NCI-H187 (cell line): ENCODE measurements at places on chromosomes 12 and 14.

- no peak for DNase-seq
Measured at GRCh38 chr12:5464096-5464495, 32.2 kb downstream of the NTF3 start.

GRCh38 chr12:67202011-67202677, 67.0 kb upstream of the CAND1 start:
- no peak for DNase-seq

DNA sequence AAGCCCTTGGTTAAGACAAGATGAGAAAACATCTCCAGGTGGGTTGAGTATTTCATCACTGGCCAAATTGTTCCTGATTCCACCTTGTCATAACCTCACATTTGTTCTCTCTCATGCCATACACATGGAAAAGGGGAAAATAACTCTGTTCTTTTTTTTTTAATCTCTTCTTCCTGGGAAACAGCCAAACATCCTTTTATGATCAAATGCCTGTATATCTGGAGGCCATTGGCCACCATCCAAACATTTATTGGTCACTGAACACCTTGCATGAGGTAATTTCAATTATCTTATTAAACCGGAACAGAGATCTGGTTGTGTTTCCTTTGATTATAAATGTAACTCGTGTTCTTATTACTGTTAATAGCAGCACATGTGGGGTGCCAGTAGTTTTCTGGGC, 469.6 kb downstream of the NPAS3 start:
- no peak for DNase-seq

GRCh38 chr12:64757771-64758170, 1.4 kb downstream of the GNS start:
- no peak for DNase-seq

GRCh38 chr14:96626121-96626768, 124.1 kb downstream of the PAPOLA start:
- DNase-seq = no peak

- no peak for DNase-seq
Measured at GRCh38 chr12:102249079-102249841, 51.6 kb upstream of the PMCH start.

DNA sequence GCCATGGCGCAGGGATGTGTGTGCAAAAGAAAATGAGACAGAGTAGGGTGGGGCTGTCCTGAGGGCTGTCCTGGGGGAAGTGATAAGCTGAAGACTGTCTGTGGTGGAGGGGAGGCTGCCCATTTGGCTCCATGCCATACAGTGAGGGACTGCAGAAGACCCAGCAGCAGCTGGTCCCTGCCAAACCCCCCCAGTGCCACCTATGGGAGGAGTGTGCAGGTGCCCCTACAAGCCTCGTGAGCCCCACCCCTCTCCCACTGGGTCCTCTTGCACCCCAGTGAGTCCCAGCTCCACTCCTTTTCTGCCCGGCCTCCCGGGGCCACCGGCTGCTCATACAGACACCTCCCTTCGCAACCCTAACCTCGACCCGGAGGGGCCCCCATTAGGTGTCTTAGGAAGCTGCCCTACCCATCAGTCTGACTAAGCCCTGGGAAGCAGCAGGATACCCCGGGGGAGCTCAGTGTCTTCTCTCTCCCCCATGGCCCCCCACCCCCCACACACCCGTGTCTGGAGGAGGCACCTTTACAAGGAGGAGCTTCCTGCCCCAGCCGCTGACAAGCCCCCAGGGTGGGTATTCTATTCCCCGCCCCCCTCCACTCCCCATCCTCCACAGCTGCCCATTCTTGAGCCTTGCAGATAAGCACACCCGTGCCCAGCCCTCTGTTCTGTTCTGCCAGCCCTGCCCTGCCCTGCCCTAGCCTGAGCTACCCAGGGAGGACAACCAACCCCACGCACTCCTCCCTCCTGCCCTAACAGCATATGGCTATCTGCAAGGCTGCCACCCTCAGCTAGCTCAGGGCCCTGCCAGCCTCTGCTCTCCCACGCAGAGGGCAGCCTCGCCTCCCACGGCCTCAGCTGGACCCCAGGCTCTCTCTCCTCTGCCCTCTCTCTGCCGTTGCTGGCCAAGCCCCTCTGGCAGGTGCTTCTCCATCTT, 41.9 kb downstream of the SLC6A12 start:
- DNase-seq = no peak

DNA sequence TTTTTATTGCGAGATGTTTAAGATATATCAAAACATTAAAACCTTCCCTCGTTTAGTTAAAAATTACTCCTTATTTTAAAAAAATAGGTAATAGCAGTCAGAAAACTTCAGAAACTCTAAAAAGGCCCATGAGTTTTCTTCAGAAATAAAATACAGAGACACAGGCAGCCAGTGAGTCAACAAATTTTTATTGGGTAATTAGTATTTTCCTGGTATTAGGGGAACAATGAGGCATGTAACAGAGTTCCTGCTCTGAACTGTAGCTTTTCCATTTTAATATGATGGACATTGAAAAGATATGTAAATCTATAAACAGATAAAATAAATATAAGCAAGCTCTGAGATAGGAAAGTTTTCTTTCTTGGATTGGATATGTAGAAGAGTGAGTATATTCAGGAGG, 399 bp upstream of the ZNF705A start:
- DNase-seq = no peak

- no peak for DNase-seq
Measured at GRCh38 chr12:64824130-64824499, 332 bp upstream of the TBC1D30 start.

DNA sequence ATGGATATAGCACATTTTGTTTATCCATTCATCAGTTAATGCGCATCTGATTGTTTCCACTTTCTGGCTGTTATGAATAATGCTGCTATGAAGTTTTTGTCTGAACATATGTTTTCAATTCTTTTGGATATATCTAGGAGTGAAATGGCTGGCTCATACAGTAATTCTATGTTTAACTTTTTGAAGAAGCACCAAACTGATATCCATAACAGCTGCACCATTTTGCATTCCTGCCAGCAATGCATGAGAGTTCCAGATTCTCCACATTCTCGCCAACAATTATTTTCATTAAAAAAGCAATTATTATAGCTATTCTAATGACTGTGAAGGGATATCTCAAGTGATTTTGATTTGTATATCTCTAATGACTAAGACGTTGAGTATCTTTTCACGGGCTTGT, 89.9 kb upstream of the PPP4R3A start:
- no peak for DNase-seq

GRCh38 chr14:21069388-21070082, 569 bp upstream of the ARHGEF40 start:
- DNase-seq = no peak

GRCh38 chr14:33369041-33369440, 430.4 kb downstream of the NPAS3 start:
- DNase-seq = no peak
